ENCODE measurements at places on chromosomes 12 and 14. TPM values are rescaled to one million over a fixed set of nuclear protein-coding genes. Genes with fewer than 3 reads are reported as not detected.

DNA sequence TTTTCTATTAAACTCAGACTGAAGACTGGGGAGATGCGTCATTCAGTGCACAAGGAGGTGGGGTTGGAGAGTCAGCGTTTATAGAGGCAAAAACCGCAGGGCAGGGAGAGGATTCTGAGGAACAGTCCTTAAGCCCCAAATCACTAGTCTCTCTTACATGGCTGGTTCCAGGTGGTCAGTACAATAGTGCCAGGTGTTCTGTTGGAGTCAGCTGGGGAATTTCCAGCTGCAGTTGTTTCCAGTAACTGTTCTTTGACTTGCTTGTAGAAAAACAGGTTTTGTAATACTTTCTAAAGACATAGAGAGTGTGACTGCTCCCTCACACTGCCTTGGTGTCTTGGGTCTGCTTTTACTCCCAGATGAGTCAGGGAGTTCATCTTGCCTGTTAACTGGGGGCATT is 192.2 kb downstream of the TMTC3 start:
- no peaks in the 10 kb centered on the region for H3K36me3 ChIP-seq
- H3K4me1 ChIP-seq: peaks cover 25% of the 10 kb centered on the region
- no peak overlapping the region for H3K4me3 ChIP-seq
- peak overlapping the region; percentile 47 for H3K27ac ChIP-seq

GRCh38 chr14:59870277-59871165 is at the start of gene RTN1:
TSS of gene RTN1 (minus strand) at chr14:59870776. CDS start at chr14:59870630, 146 bp downstream.
- DNase-seq: no peak
- peaks cover 30% of the 10 kb centered on the region for H3K27me3 ChIP-seq
- H3K4me1 ChIP-seq: no peaks in the 10 kb centered on the region

DNA sequence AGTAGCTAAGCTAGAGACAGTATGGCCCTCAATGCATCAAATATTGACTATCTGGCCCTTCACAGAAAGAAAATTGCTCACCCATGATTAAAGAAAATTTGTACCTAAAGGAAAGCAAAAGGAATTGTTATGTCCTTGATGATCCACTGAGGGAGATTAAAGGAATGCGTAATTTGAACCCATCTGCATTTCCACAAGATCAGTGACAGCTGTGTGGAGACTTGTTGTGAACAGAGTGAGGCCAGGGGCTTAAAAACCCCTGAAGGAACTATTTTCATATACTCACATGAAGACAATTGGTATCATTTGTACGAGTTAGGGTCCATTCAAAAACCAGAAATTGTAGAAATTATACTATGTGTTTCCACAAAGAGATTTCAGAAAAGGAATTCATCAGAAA is 1908.1 kb upstream of the SEL1L start:
- no peaks in the 10 kb centered on the region for H3K36me3 ChIP-seq
- no peaks in the 10 kb centered on the region for H3K4me1 ChIP-seq
- no peak for DNase-seq
- no peak overlapping the region for H3K27ac ChIP-seq

The KRT72 gene
- not detected for polyA plus RNA-seq

DNA sequence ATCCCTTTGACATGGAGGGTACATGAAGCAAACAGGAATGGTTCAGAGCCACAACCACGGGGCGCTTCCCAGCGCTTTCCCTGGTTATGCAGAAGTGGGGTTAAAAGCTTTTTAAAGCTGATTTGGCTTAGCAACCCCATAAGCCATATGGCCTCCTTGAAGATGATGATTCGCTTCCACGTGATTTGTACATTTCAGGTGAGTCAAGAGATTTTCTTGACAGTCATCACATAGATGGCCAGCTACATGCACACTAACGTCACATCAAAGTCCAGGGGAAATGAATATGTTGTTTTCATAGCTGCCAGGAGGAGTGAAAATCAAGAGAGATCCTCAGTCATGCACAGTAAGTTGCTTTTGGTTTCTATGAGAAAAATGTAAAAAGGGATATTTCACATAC is 309.7 kb downstream of the TMEM132D start:
- no peak overlapping the region for H3K27ac ChIP-seq
- no peaks in the 10 kb centered on the region for H3K36me3 ChIP-seq
- DNase-seq: no peak

DNA sequence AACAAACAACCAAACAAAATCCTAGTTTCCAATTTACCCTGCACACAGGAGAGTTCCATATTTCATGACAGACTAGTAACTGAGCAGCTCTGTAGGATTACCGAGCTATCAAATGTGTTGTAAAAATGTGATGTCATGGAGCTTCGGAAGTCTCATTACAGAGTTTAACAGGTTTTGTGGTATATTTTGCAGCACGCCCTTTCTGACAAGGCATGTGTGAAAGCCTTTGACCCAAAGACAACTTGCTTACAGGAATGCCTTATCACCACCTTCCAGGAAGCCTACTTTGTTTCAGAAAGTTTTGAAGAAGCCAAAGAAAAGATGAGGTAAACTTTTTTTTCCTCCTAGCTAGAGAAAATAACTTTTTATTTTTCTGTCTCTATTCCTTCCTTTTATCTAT is 92.4 kb downstream of the TPH2 start:
- no peaks in the 10 kb centered on the region for H3K4me1 ChIP-seq
- no peak for DNase-seq
- H3K27me3 ChIP-seq: no peaks in the 10 kb centered on the region
- H3K27ac ChIP-seq: no peak overlapping the region
- no peaks in the 10 kb centered on the region for H3K36me3 ChIP-seq

- H3K4me3 ChIP-seq: no peak overlapping the region
- H3K27me3 ChIP-seq: no peaks in the 10 kb centered on the region
- H3K4me1 ChIP-seq: no peaks in the 10 kb centered on the region
- no peak overlapping the region for H3K27ac ChIP-seq
- no peak for DNase-seq
Measured at GRCh38 chr12:77521508-77522115, 309.1 kb upstream of the NAV3 start.

- no peaks in the 10 kb centered on the region for H3K36me3 ChIP-seq
- H3K27ac ChIP-seq: no peak overlapping the region
- no peak for DNase-seq
- no peak overlapping the region for H3K4me3 ChIP-seq
- no peaks in the 10 kb centered on the region for H3K4me1 ChIP-seq
Measured at GRCh38 chr12:87165733-87166375, 863.3 kb downstream of the C12orf50 start.

- H3K27ac ChIP-seq: no peak overlapping the region
- no peaks in the 10 kb centered on the region for H3K36me3 ChIP-seq
- no peaks in the 10 kb centered on the region for H3K4me1 ChIP-seq
- DNase-seq: no peak
- H3K27me3 ChIP-seq: no peaks in the 10 kb centered on the region
Measured at GRCh38 chr14:104359301-104359968, 220.1 kb upstream of the C14orf180 start.

GRCh38 chr12:123076604-123077297 is 74.1 kb downstream of the PITPNM2 start:
- peaks cover 20% of the 10 kb centered on the region for H3K4me1 ChIP-seq
- no peak for DNase-seq
- no peak overlapping the region for H3K4me3 ChIP-seq
- H3K36me3 ChIP-seq: no peaks in the 10 kb centered on the region
- no peaks in the 10 kb centered on the region for H3K27me3 ChIP-seq

- no peaks in the 10 kb centered on the region for H3K4me1 ChIP-seq
- H3K36me3 ChIP-seq: no peaks in the 10 kb centered on the region
Measured at GRCh38 chr12:93273834-93274564, 103.7 kb upstream of the NUDT4 start.

DNA sequence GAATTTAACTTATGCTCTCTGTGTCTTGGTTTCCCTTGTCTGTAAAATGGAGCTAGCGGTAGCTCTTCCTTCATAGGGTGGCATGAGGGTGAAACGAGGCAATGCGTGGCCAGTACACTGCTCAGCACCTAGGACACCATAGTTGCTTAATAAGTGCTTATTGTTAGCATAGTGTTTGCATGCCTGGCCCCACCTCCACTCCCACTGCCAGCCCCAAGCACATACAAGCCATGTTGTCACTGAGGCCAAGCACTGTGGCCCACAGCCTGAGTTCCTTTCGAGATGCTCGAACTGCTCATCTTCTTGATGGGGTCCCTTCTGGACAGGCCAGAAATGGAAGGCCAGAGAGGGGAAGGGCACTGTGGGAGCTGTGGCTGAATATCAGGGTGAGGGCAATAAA is 839 bp downstream of the FICD start:
- H3K4me3 ChIP-seq: peak overlapping the region; percentile 83
- no peak for DNase-seq
- peak overlapping the region; percentile 78 for H3K27ac ChIP-seq
- H3K36me3 ChIP-seq: peaks cover 11% of the 10 kb centered on the region
- H3K4me1 ChIP-seq: peaks cover 7% of the 10 kb centered on the region
- no peaks in the 10 kb centered on the region for H3K27me3 ChIP-seq

DNA sequence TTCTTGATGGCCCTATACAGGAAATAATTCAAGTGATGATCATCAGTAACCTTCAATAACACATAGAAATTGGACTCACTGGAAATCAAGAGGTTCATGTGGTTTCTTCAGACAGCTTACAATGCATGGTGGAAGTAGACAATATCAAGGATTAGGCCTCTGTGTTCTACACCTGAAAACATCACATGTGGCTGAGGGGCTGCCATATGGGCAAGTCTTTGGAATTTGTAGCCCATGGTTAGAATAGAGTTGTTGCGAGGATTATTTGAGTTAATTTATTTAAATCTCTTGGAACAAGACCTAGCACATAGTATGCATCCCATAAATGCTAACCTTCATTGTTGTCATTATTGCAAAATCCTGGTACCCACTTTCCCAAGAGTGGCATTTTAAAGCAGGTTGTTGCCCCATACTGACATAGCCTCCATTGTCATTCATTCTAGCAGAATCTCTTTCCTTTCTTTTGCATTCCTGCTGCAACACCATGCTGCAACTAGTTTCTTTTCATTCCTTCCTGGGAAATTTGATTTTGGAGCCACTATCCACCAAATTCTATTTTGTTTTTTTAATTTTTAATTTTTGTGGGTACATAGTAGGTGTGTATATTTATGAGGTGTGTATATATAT is 352.7 kb upstream of the NAV3 start:
- H3K27ac ChIP-seq: no peak overlapping the region
- H3K4me3 ChIP-seq: no peak overlapping the region
- H3K27me3 ChIP-seq: no peaks in the 10 kb centered on the region
- no peak for DNase-seq

GRCh38 chr12:47328831-47329545 is 249.2 kb upstream of the AMIGO2 start:
- no peaks in the 10 kb centered on the region for H3K27me3 ChIP-seq
- peak; percentile 38 for DNase-seq
- H3K27ac ChIP-seq: no peak overlapping the region
- no peaks in the 10 kb centered on the region for H3K36me3 ChIP-seq
- H3K4me1 ChIP-seq: peaks cover 10% of the 10 kb centered on the region

DNA sequence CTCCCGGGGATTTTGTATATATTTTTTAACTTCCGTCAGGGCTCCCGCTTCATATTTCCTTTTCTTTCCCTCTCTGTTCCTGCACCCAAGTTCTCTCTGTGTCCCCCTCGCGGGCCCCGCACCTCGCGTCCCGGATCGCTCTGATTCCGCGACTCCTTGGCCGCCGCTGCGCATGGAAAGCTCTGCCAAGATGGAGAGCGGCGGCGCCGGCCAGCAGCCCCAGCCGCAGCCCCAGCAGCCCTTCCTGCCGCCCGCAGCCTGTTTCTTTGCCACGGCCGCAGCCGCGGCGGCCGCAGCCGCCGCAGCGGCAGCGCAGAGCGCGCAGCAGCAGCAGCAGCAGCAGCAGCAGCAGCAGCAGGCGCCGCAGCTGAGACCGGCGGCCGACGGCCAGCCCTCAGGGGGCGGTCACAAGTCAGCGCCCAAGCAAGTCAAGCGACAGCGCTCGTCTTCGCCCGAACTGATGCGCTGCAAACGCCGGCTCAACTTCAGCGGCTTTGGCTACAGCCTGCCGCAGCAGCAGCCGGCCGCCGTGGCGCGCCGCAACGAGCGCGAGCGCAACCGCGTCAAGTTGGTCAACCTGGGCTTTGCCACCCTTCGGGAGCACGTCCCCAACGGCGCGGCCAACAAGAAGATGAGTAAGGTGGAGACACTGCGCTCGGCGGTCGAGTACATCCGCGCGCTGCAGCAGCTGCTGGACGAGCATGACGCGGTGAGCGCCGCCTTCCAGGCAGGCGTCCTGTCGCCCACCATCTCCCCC is 777 bp downstream of the ASCL1 start:
- no peaks in the 10 kb centered on the region for H3K36me3 ChIP-seq
- H3K27me3 ChIP-seq: peaks cover 91% of the 10 kb centered on the region
- H3K27ac ChIP-seq: no peak overlapping the region
- peak overlapping the region; percentile 61 for H3K4me3 ChIP-seq
- DNase-seq: no peak

DNA sequence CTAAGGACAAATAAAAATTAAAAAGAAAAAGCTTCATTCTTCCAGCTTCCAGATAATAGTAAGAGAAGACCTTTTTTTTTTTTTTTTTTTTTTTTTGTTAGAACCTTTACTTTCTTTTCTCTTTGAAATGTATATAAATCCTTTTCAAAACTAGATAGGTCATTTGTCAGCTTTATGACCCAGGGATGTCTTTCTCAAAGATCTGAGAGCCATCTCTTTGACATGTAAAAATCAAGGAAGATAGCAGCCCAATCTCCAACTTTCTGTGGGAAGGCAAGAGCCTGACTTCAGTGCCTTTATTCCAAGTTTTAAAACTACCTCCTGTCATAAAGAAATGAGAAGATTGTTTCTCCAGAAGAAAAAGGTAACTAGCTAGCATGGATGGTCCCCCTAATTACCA is 203.3 kb upstream of the LRFN5 start:
- DNase-seq: no peak
- H3K27me3 ChIP-seq: no peaks in the 10 kb centered on the region

DNA sequence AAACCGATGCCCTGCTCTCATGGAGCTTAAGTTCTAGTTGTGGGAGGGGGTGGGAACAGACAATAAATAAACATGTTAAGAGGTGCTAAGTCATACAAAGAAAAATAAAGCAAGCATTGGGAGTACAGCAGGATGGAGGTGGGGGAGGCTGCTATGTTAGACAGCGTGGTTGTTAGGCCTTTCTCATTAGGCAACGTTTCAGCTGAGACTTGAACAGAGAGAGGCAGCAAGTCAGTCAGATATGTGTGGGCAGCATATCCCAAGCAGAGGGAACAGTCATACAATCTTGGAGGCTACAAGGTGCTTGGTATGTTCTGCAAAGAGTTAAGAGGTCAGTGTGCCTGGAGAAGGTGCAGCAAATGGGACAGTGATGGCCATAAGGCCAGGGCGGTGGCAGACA is 97.7 kb upstream of the CCDC196 start:
- H3K36me3 ChIP-seq: no peaks in the 10 kb centered on the region
- DNase-seq: no peak

DNA sequence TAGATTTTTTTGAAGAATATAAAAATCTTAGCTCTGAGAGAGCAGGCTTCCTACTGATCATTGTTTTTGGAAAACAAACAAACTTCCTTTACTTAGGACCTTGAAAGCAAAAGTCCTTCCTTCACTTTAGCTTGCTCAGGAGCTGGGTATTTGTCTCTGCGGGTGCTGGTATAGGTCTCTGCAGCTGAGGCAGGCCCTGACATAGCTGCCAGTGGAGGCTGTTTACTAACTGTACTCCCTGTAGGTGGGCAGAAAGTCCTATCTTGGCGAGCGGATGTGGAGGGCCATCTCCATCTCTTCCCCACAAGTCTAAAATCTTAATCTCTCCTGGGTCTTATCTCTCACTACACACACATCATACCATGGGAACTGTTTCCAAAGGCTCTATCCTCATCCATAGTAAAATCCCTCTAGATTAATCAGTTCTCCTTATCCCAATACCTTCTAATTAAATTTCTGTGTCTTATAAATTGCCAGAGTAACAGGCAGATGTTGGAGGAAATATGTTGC is 4.1 kb upstream of the MIA2 start:
- no peak overlapping the region for H3K4me3 ChIP-seq
- H3K27me3 ChIP-seq: no peaks in the 10 kb centered on the region
- no peak for DNase-seq
- peak overlapping the region; percentile 49 for H3K27ac ChIP-seq
- no peaks in the 10 kb centered on the region for H3K36me3 ChIP-seq
- H3K4me1 ChIP-seq: peaks cover 7% of the 10 kb centered on the region

The RSRC2 gene
- polyA plus RNA-seq: 22.9 TPM

Measured in keratinocyte (primary cell).